Hematopoietic multipotent progenitor cell treated with erythropoietin and hydrocortisone succinate and interleukin-3 and kit ligand, for 6 days (in vitro differentiated cells): ENCODE measurements at places on chromosomes 2 and 18.

- DNase-seq = no peak
Measured at GRCh38 chr2:42567806-42568400, 529 bp upstream of the MTA3 start.

- DNase-seq = no peak
Measured at GRCh38 chr2:98087447-98088020, 567 bp downstream of the VWA3B start.

DNA sequence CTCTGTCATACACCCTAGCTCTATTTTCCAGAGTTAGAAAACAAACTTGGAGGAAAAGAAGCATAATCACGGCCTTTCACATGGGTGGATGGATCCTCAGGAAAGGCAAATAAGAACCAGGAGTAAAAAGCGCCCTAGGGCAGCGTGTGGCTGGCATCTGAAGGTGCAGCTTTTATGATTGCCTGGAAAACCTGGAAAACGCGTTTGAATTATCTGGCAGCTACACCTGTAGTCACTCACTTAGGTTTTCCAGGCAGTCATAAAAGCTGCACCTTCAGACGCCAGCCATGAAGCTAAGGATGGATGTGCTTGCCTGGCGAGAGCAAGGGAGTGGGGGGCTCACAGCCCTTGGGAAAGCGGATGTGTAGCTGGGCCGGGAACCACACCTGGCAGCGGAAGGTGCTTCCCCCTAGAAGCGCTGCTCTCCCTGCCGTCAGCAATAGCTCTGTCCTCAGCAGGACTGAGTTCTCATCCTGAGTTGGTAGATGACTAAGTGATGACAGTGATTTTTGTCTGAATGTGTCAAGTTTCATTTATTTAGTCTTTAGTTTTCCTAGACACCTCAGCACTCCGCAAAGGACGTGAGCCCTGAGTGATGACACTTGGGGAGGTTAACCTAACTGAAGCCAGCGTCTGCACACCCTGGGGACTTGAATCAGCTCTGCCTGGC lies 82.0 kb downstream of the DCDC2C start:
- no peak for DNase-seq

DNA sequence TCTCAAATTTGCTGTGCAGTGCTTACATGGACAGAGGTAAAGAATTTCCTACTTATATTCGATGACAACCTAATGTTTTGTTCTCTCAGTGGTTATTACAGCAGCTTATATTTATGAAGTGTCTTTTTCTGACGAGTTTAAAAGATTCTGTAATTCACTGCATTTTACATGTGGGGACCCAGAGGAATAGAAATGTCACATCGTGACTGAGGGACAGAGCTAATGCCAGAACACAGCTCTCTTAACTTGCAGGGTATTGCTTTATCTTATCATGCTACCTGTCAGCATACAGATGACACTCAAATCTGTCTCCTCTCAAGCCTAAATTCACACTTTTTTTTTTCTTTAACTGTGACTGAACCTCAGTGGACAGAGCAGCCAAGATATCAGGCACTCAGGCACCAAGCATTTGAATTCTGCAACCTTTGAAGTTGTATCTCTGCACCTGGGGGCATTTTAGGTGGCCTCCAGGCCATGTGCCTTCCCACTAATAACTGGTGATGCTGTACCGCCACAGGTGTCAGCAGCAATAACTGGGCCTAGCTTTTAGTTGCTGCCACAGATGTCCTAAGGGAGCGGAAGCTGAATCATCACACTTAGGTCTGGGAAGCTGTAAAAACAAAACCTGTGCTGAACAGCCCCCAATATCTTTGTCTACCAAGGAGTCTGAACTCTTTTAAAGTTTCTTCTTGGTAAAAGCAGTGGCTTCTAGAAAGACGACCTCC lies 315.8 kb upstream of the NRP2 start:
- DNase-seq = no peak

- DNase-seq = no peak
Measured at GRCh38 chr2:134351016-134351415, 97.1 kb downstream of the MGAT5 start.

DNA sequence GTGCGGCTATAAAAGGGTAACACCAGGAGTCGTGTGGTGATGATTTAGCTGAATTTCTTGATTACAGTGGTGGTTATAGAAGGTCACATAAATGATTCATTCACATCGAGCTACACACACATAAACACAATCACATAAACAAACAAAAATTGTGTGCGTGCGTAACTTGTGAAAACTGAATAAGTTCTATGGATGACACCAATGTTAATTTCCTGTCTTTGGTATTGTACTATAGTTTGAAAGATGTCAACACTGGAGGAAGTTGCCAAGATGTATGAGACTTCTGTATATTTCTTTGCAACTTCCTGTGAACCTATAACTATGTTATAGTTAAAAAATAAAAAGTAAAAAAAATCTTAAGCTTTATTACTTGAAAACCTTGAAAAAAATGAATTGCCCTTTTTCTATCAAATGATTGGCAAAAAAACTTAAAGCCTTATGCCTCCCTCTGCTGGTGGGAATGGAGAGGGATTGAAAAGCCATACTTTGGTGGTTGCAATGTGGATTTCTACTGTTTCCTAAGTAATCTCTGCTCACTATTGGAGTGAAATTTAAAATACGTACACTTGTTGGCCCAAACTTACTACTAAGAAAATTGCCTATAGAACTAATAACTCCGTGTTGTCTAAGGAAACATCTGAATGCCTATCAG lies 227.7 kb downstream of the RPIA start:
- DNase-seq = peak; percentile 69

DNA sequence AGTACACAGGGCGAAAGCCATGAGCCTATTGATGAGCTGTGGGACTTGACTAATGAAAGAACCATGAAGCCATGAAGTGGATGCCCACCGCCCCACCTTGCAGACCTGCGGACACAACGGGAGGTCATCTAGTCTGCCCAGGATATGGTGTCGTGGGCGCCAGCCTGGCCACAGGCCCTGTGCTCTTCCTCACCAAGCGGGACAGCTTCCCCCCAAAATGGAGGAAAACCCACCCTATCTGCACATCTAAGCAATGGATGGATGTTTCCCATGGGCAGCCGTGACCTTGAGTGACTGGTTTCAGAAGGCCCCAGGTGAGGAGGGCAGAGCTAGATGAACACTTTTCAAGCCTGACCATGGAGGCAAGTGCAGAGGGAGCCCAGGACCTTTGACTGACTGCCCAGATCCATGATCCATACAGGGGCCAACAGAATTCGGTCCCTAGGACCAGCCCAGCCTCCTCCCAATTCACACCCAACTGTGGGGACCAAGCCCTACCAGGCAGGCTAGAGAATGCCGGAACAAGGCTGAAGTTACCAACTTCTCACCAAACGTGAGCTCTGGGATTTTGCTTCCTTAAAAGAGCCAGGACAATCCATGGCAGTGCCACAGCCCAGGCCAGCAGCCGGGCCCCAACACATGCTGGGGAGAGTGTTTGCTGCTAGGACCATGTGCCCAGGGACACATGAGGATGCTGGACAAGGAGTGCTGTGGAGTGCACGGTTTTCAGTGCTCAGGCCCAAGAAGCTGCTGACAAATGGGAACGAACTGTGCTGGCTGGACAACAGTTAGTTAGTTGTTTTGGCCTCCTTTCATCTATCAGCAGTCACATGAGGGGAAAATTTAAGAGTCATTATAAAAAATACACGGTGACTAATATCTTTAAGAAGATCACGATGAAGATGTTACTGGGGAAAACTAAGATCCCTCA lies 249.4 kb downstream of the HDAC4 start:
- DNase-seq = no peak

DNA sequence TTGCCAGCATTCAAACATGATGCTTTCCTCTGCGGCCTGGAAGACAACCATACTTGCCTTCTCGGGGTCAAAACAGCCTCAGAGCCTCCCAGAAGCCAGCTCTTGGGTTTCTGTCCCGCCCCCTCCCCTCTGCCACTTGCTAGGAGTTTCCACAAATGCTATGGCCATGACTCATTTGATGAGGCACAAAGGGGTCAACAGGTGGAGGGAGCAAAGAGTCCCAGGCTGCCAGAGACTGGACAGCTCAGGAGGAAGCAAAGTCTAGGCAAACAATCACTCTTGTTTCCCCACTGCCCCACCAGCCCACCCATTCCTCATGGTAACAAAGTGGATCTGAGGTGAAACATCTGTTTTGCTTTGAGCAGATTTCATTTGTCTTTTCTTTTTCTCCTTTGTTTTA lies 551.1 kb downstream of the TNS1 start:
- DNase-seq = no peak

- DNase-seq = peak; percentile 76
Measured at GRCh38 chr2:46657042-46657504, 177.7 kb downstream of the TMEM247 start.

- DNase-seq = no peak
Measured at GRCh38 chr2:157173740-157174184, 83.7 kb upstream of the GALNT5 start.

DNA sequence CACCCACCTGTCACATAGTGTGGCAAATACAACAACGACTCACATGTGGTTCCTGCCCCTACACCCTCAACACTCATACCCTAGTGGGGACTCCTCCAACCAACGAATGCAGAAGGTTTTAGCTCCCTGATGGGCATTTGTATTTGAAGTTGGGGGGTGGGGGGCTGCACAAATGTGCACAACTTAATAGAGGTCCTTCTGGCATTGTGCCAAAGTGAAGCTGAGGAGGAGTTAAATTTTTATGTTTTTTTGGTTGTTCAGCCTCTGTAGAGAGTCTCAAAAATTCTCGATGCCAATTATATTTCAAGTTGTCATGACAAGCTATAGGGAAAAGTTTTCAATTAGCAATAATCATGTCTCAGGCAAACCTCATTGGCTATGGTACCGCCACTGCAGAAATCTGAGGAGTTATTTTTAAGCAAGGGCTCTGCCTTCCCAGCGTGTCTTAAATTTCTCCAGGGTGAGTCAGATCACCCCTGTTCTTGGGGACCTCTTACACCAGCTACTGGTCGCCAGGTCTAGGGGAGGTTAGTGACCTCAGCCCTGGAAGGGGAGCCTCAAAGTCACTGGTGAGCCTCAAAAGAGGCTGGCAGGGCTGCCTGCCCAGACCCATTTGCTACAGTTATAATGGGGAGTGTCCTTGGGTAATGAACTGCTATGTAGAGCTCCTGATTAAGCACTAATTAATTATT lies 102.7 kb upstream of the TAF1B start:
- DNase-seq = no peak
